ENCODE measurements at places on chromosomes 6 and 20.

- DNase-seq = no peak
These were observed 91.3 kb upstream of the EYA2 start for GRCh38 chr20:46803123-46804020.

DNA sequence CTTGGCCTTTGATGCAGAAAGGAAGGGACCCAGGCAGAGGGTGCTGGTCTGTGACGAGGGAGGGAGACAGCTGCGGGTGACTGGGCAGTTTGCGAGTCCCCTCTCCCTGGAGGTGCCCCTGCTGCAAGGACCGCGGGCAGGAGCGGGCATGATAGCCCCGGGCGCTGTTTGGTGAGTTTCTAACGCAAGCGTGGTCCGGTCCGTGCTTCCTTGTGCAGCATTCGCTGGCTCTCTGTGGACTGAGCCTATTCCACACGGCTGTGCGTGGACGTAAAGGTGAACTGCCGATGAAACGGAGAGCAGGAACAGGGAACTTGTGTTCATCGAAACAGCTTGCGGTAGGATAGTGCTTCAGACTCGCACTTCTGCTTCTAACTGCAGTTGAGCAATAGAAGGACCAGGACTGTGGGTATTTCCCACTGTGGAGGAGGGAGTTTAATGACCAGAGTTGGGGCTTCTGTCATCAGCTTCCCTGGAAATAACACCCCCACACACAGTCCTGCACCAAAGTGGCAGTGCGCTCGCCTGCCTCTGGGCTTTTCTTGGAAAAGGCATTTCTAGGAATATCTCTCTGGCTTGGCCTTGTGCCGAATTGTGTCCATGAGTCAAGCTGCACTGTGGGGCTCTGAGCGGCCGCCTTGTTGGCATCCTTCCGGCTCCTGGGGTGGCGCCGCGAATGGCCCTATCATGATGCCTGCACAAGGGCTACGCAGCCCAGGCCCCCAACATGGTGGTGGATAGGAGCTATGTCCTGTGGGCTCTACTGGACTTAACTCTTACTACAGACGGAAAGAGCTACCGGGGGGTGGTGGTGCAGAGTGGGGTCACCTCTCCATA, 48.9 kb downstream of the DUSP22 start:
- no peak for DNase-seq

- DNase-seq = no peak
These were observed 325.6 kb downstream of the PTPRT start for GRCh38 chr20:42864116-42864515.

DNA sequence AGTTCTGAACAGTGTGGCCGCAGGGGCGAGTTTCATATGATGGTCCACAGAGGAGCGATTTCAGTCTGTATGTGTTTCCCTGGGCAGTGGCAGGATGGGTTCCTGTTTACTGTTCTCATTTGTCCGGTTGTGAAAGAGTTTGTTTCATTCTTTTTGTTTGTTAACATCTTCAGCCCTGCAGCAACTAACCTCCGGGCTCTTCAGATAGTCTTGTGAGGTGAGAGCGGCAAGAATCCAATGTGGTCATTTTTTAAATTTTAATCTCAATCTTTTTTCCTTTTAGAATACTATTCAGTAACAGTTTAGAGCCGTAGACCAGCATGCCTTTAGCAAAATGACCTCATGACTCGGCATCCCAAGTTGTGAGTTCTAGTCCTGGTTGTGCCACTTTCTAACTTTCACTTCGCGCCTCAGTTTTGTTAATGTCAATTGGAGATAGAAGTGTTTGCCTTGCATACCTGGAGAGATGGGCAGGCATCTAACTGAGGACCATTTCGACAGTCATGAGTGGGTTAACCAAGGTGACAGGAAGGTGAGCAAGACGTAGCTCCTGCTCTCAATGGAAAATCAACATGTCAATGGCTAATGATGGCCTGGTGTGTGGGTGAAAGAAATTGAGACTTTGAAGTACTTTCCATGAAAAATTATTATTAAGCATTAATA, 38.5 kb upstream of the PXDC1 start:
- no peak for DNase-seq

- DNase-seq = no peak
These were observed 826.2 kb upstream of the FLRT3 start for GRCh38 chr20:15163632-15164031.

DNA sequence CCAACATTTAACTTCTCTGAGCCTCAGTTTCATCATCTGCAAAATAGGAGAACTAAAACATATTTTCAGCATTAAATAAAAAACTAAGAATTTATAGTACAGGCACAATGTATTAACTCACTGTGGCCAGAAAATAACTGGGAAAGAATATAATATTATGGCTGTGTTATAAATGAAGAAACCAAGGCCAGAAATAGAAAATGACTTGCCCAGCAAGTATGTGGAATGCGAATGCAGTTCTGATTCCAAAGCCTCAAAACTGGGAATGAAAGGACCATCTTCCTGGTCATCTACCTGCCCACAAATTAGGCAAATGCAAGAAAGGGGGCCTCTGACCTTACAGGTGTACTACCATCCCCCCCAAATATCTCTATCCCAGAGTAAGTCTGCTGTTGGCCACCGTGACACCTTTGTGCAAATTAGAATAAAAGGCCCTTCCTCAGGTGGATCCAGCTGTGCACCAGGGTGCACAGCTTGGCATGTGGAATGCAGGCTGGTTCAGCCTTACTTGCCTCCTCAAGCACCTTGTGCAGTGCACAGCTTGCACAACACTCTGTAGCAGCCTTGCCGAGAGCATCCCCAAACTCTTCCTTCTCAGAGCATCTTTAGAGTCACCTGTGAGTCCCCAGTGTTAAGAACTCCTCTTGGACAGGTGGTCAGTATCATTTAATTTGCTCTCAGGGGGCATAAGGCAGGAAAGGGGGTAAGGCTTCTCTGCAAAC, 4.4 kb downstream of the SLC13A3 start:
- no peak for DNase-seq

Measured in RCC 7860 (cell line).